Memory B cell (primary cell): ENCODE measurements at places on chromosomes 16 and 17.

- DNase-seq: no peak
Measured at GRCh38 chr17:79026376-79027273, 2.7 kb downstream of the C1QTNF1 start.

- DNase-seq: no peak
Measured at GRCh38 chr16:51524555-51525373, 373.7 kb upstream of the SALL1 start.

DNA sequence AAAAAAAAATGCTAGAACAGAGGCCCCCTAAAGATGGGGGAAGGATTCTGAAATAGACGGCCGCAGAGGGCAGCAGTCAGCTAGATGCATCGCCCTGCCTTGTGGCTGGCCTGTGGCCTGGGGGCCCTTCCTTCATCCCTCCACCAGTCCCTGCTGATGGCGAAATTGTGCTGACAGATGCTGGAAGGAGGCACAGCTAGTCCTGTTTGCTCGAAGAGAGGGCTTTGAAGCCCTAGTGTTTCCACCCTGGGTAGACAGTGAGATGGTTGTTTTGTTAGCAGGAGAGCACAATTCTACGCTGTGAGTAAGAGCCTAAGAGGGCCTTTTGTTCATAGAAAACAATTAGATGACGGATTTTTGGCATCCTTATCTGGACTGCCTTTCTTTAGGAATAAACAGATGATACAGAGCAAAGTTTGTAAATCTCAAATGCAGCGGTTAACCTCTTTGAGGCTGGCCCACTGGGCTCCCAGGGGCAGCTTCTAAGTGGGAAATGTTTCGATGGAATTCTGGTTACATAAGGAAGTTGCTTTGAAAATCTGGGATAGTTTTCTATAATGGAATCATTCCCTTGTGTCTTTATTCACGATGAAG, 23.0 kb downstream of the VPS35L start:
- no peak for DNase-seq

DNA sequence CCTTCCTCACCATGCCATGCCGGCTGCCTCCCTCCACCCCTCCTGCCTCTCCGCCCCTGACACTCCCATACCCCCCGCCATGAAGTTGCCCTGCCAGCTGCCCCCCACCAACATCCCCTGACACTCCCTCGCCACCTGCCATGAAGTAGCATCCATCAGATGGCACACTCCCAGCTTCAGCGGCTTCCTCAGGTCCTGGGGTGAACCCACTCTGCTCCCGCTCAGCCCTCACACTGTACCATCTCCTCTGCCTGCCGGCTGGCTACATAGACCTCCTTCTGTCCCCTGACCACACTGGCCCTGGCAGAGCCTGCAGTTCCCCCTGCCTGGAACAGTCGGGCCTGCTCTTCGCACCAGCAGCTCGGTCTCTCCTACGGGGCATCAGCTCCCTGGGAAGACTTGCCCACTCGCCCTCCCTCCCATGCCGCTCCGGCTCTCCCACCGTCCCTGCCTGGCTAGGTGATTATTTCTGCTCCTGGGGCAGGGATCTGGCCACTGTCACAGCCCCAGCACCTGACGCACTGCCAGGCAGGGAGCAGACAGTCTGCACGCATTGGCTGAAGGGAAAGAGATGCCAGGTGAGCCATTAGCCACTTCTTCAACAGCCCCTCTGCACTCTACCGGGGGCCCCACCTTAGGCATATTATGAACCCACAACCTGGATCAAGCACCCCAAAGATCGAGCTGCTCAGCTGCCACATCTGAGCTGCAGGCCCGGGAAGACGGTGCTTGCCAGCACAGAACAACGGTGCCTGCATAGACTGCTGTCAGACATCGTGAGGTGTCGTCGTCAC, 9.0 kb downstream of the CANT1 start:
- DNase-seq: no peak

- DNase-seq: no peak
Measured at GRCh38 chr16:2039274-2040031, 8.2 kb downstream of the NTHL1 start.

DNA sequence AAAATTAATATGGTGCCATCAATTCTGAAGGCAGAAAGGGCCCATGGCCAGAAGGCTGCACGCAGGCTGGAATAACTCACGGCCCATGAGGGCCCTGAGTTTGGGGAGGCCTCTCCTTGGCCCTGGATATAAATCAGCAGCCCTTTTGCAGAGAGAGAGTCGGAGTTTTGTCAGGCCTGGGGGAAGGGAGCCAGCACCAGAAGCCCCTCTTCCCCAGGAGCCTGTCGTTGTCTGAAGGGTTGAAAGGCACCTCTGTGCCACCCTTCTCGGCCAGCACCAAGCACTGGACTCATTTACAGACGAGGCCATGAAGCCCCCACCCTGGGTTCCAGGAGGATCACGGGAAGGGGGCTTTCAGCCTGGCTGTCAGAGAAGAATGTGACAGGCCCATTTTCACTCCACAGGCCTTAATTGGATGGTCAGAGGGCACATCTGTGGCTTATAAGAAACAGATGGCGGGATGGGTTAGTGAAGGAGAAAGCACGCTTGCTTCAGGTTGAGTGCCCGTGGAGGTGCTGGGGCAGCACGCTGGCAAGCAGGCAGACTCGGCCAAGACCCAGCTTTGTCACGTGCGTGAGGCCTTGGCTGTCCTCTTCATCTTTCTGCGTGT, 140.6 kb downstream of the CLEC16A start:
- DNase-seq: no peak

GRCh38 chr17:14113137-14113536, 43.8 kb downstream of the COX10 start:
- DNase-seq: no peak

DNA sequence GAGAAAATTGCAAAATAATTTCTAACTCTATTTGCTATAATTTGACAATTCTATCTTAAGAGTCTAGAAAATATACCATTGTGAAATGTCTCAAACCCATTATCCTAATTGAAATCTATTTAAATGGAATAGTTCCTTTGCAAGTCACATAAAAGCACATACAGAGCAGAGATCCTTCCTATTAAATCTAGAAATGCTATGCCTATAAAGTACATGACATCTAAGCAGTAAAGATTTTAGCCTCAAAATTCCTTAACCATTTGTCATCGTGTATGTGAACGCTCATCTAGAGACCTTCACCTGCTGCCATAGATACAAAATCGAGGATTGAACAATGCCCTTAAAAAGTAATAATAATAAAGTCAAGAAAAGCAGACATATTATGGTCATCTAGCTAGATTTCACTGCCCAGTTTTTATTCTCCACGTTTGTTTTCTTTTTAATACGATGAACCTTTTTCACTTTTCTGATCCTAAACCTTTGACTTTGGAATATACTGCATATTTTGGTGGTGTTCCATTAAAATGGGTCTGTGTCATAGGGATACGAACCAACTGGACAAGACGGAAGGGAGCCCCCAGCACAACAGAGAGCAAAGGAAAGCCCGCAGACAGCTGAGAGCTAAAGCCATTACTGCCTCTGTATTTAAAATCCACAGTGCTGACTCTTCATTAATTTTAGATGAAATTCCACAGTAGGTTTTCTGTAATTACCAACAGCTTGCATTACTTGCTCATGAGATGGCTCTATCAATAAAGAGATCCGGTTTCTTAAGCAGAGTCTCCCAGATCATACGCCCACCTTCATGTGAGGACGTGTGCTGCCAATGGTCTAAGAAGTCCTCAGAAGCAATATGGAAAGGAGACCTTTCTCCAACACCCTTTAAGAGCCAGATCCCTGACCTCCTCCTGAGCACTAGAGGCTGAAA, 17.6 kb downstream of the TEX2 start:
- no peak for DNase-seq

DNA sequence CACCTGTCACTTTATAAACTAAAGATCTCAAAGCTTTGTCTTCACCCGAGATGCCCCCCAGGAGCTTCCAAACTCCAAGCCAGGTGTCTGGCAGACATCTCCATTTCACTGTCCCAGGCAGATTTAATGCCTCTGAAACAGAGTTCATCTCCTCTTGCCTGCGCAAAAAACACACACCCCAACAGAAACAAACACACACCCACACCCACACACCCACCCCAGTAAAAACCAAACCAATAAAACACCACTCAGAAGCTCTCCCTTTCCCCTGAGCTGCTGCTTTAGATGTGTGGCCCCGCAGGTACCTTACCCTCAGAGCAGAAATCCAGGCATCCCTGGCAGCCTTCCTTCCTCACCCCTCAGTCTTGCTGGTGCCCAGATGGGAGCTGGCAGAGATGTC, 14.4 kb downstream of the SEC14L1 start:
- DNase-seq: no peak

DNA sequence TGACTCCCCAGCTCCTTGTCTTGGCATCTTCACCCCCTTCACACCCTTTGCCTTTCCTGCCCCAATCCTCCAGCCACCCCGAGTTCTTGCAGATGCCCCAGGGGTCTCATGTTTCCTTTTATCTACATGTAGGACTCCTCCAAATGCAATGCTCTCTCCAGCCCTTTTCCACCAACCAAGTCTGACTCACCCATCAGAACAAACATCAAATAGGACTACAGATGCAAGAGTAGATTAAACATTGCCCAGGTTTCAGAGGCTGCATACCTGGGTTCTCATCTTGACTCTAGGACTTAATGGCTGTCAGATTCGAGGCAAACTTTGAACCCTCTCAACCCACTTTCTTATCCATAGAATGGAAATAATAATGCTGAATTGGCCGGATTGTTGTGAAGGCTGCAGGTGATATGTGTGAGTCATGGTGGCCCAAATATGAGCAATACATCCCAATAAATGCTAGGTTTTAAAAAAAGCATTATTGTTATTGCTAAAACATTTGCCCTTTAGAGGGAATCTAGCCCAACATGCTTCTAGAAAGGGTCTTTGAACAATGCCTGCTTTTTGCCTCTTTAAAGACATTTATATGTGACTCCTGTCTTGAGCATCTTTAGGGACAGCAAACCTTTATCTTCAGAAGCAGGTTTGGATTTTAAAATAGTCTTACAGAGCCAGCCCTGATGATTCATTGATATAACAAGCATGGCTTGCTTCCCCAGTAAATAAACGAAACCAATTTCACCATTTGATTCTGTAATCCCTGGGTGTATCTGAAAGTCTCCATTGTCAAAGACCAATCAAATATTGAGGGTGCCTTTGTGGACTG, 310.1 kb downstream of the FOXL1 start:
- no peak for DNase-seq
